ENCODE measurements at places on chromosomes 7 and 10. TPM values are rescaled to one million over a fixed set of nuclear protein-coding genes. Genes with fewer than 3 reads are reported as not detected.

GRCh38 chr10:84547616-84548015, 219.2 kb downstream of the CCSER2 start:
- no peaks in the 10 kb centered on the region for H3K36me3 ChIP-seq
- H3K4me1 ChIP-seq = no peaks in the 10 kb centered on the region
- no peak overlapping the region for H3K27ac ChIP-seq
- H3K27me3 ChIP-seq = peaks cover 14% of the 10 kb centered on the region
- DNase-seq = no peak

Gene CALML5
- not detected for total RNA-seq

DNA sequence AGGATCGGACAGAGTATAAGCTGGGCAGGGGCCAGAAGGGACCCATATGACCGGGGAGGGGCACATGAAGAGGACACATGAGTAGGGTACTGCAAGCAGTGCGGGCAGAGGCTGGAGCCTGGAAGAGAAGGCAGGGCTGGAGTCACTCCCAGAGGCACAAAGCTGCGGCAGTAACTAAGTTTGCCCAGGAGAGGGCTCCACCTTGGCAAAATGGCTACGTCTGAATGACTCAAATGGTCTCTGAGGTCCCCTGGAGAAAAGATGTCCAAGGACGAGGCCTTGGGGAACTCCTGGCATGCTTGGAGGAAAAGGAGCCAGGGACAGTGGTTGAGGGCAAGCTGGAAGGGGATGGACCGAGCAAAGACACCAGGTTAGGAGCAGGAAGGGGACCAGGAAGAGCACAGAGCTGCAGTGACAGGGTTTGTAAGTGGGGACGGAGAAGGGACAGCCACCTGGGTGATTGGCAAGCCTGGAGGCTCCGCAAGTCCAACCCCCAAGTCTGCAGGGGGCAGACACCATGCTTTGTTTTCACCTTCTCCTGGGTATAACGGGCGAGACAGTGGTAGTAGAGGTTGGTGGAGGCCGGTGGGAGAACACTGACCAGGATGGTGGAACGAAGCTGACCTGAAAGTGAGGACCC, 43.1 kb upstream of the LBX1 start:
- H3K27ac ChIP-seq = no peak overlapping the region
- peaks cover 18% of the 10 kb centered on the region for H3K27me3 ChIP-seq
- H3K4me1 ChIP-seq = no peaks in the 10 kb centered on the region
- no peak overlapping the region for H3K4me3 ChIP-seq
- DNase-seq = peak; percentile 65
- no peaks in the 10 kb centered on the region for H3K36me3 ChIP-seq

- H3K36me3 ChIP-seq = peaks cover 24% of the 10 kb centered on the region
- no peak overlapping the region for H3K4me3 ChIP-seq
- no peaks in the 10 kb centered on the region for H3K27me3 ChIP-seq
- no peak overlapping the region for H3K27ac ChIP-seq
- H3K4me1 ChIP-seq = peaks cover 7% of the 10 kb centered on the region
- no peak for DNase-seq
Measured at GRCh38 chr10:68435803-68436202, 28.7 kb upstream of the RUFY2 start.

DNA sequence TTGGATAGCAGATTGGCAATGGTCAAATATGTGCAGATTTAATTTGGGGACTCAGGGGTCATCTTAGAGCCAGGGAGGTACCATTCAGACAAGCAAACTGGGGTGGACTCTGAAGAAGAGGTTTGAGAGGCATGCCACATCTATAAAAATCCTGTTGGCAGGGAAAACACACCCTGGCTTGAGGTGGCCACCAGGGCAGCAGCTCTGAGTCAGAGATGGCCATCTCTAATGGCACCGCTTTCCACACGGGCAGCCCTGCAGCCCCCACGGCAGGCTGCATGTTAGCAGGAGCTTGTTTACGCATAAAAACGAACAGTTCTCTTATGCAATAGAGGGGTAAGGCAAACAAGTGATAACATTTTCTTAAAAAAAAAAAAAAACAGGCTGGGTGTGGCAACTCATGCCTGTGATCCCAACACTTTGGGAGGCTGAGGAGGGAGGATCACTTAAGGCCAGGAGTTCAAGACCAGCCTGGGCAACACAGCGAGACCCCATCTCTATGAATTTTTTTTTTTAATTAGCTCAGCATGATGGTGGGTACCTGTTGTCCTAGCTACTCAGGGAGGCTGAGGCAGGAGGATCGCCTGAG, 14.9 kb downstream of the DLG5 start:
- H3K4me3 ChIP-seq = no peak overlapping the region
- H3K27me3 ChIP-seq = peaks cover 7% of the 10 kb centered on the region
- H3K27ac ChIP-seq = no peak overlapping the region
- H3K4me1 ChIP-seq = no peaks in the 10 kb centered on the region
- DNase-seq = no peak

Gene NXPH1
- total RNA-seq = not detected

- no peaks in the 10 kb centered on the region for H3K36me3 ChIP-seq
- H3K27ac ChIP-seq = no peak overlapping the region
- H3K4me3 ChIP-seq = no peak overlapping the region
- no peaks in the 10 kb centered on the region for H3K4me1 ChIP-seq
- DNase-seq = no peak
- H3K27me3 ChIP-seq = peaks cover 45% of the 10 kb centered on the region
Measured at GRCh38 chr7:93198472-93198871, 27.8 kb downstream of the HEPACAM2 start.

- no peak overlapping the region for H3K4me3 ChIP-seq
- peaks cover 16% of the 10 kb centered on the region for H3K27me3 ChIP-seq
- no peaks in the 10 kb centered on the region for H3K36me3 ChIP-seq
- DNase-seq = peak; percentile 21
Measured at GRCh38 chr7:148084138-148084537, 506.4 kb upstream of the C7orf33 start.

Gene FGFBP3
- total RNA-seq = 1.5 TPM

- no peaks in the 10 kb centered on the region for H3K4me1 ChIP-seq
- no peak overlapping the region for H3K4me3 ChIP-seq
- H3K27me3 ChIP-seq = peaks cover 2% of the 10 kb centered on the region
- no peak overlapping the region for H3K27ac ChIP-seq
- no peaks in the 10 kb centered on the region for H3K36me3 ChIP-seq
Measured at GRCh38 chr7:135745703-135746312, 2.8 kb downstream of the FAM180A start.

Gene FAM25C
- not detected for total RNA-seq

Gene IDI2
- not detected for total RNA-seq

- H3K4me1 ChIP-seq = no peaks in the 10 kb centered on the region
- no peak for DNase-seq
- H3K27ac ChIP-seq = no peak overlapping the region
- no peaks in the 10 kb centered on the region for H3K27me3 ChIP-seq
- no peaks in the 10 kb centered on the region for H3K36me3 ChIP-seq
Measured at GRCh38 chr7:106451171-106451570, 166.4 kb upstream of the NAMPT start.

Gene MMD2
- not detected for total RNA-seq

Gene AKR1E2
- 11.2 TPM for total RNA-seq

Gene VAX1
- not detected for total RNA-seq

DNA sequence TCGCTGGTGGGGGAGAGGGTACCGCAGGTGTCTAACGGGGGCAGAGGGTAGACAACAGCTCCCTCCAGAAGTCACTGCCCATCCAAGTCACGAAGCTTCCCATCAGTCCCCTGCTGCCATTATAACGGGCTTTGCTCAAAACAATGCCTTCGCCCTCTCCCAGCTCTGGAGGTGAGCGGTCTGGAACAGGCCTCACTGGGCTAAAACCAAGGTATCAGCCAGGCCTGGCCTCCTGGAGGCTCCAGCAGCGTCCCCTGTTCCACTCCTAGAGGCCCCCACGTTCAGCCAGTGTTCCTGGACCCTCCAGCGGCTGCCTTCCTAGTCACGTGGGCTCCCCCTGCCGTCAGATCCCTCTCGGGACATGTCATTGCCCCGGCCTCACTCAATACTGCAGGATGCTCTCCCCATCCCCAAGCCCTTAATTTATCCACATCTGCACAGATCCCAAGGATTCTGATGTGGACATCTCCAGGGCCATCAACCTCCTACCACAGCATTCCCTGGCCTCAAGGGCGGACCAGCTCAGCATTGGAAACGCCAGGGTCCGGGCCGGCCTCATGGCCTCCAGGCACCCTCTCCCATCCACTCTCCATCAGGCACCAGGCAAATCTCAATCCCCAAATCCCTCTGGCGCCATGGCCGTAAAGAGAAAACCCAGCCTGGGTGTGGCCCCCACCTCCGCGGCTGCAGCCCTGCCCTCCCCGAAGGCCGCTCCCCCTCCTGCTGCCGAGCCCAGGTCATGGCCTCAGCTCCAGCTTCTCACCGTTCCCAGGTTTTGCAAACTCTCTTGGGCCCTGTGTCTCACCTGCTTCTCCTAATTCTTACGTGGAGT, 104.1 kb upstream of the FAM20C start:
- H3K27ac ChIP-seq = no peak overlapping the region
- DNase-seq = no peak
- H3K4me1 ChIP-seq = peaks cover 9% of the 10 kb centered on the region
- H3K4me3 ChIP-seq = no peak overlapping the region
- H3K36me3 ChIP-seq = no peaks in the 10 kb centered on the region

DNA sequence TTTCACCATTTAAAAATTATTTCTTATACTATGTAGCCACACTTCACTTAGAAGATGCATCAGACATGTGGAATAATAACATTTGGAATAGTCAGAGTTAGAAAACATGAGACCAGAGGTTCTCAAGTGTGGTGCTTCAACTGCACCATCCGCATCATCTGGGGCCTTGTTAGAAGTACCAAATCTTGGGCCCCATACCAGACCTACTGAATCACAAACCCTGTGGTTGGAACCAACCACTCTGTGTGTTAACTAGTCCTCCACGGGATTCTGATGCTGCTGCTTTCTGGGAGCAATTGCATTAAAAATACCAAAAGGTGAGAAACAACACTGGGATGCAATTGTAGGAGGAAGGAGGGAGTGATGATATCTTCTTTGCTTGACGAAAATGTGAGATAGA, 125.2 kb downstream of the GNAT3 start:
- no peak overlapping the region for H3K4me3 ChIP-seq
- H3K27ac ChIP-seq = no peak overlapping the region
- no peaks in the 10 kb centered on the region for H3K4me1 ChIP-seq

- peaks cover 3% of the 10 kb centered on the region for H3K36me3 ChIP-seq
- H3K27ac ChIP-seq = no peak overlapping the region
- H3K4me3 ChIP-seq = no peak overlapping the region
- no peaks in the 10 kb centered on the region for H3K27me3 ChIP-seq
Measured at GRCh38 chr7:103048833-103049232, 25.8 kb downstream of the FBXL13 start.

GRCh38 chr7:51444936-51445335, 128.3 kb upstream of the COBL start:
- no peak overlapping the region for H3K4me3 ChIP-seq
- H3K27ac ChIP-seq = no peak overlapping the region
- H3K27me3 ChIP-seq = peaks cover 1% of the 10 kb centered on the region
- no peak for DNase-seq
- H3K36me3 ChIP-seq = no peaks in the 10 kb centered on the region

GRCh38 chr7:29955799-29956486, 33.7 kb downstream of the SCRN1 start:
- H3K27ac ChIP-seq = peak overlapping the region; percentile 52
- peaks cover 3% of the 10 kb centered on the region for H3K27me3 ChIP-seq
- H3K4me3 ChIP-seq = peak overlapping the region; percentile 6
- no peaks in the 10 kb centered on the region for H3K36me3 ChIP-seq
- H3K4me1 ChIP-seq = peaks cover 29% of the 10 kb centered on the region
- peak; percentile 33 for DNase-seq

Gene GSTO2
- 1.3 TPM for total RNA-seq

GRCh38 chr7:145817687-145818086, 298.9 kb upstream of the CNTNAP2 start:
- H3K27ac ChIP-seq = no peak overlapping the region
- no peak overlapping the region for H3K4me3 ChIP-seq
- no peaks in the 10 kb centered on the region for H3K4me1 ChIP-seq
- H3K36me3 ChIP-seq = no peaks in the 10 kb centered on the region

DNA sequence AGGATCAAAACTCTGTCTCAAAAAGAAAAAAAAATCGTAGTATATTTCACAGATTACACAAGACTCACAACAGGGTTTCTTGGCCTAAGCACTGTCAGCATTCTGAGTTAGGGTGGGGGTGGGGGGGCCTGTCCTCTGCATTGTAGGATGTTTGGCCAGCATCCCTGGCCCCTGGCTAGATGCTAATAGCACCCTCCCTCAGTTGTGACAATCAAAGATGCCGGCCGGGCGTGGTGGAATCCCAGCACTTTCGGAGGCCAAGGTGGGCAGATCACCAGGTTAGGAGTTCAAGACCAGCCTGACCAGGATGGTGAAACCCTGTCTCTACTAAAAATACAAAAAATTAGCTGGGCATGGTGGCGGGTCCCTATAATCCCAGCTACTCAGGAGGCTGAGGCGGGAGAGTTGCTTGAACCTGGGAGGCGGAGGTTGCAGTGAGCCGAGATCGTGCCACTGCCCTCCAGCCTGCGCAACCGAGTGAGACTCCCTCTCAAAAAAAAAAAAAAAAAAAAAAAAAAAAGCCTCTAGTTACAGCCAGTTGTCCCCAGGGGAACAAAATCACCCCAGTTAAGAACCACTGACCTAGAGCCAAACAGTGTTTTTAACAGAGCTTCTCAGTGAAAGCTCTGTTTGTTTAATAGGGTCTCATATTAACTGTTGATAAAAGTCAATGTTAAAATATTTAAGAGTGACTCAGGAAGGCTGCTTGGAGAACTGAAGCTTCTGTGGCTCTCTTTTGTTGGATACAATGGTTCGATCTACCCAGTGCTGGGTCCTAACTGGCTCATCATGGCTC, 161.0 kb upstream of the FAM171A1 start:
- H3K4me1 ChIP-seq = no peaks in the 10 kb centered on the region
- H3K27ac ChIP-seq = no peak overlapping the region
- no peak overlapping the region for H3K4me3 ChIP-seq
- H3K36me3 ChIP-seq = no peaks in the 10 kb centered on the region
- no peaks in the 10 kb centered on the region for H3K27me3 ChIP-seq
- DNase-seq = no peak

Gene PDZD7
- total RNA-seq = 0.74 TPM

GRCh38 chr10:69963835-69964710, 88.6 kb upstream of the MACROH2A2 start:
- H3K4me1 ChIP-seq = no peaks in the 10 kb centered on the region
- H3K27ac ChIP-seq = no peak overlapping the region
- no peak overlapping the region for H3K4me3 ChIP-seq
- H3K36me3 ChIP-seq = no peaks in the 10 kb centered on the region

Gene RPEL1
- not detected for total RNA-seq

- H3K4me3 ChIP-seq = no peak overlapping the region
- no peaks in the 10 kb centered on the region for H3K36me3 ChIP-seq
- peaks cover 2% of the 10 kb centered on the region for H3K27me3 ChIP-seq
Measured at GRCh38 chr7:25663877-25664276, 435.6 kb upstream of the NPVF start.

Gene SEMA3C
- total RNA-seq = not detected

DNA sequence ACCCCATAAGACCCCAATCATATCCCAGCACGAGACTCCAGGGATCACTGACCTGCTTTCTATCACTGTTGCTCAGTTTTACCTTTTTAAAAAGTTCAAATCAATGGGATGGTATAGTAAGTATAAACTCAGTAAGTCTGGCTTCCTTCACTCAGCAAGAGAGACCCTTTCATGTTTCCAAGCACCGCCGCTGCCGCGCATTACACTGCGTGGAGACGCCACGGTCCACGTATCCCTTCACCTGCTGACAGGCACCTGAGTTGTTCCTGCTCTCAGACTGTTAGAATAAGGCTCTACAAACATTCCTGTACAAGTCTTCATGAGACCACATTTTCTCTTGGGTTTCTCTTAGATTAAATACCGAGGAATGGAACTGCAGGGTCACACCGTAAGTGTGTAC, 28.3 kb downstream of the MAD1L1 start:
- H3K36me3 ChIP-seq = peaks cover 11% of the 10 kb centered on the region
- no peaks in the 10 kb centered on the region for H3K27me3 ChIP-seq
- DNase-seq = no peak
- H3K27ac ChIP-seq = no peak overlapping the region
- no peaks in the 10 kb centered on the region for H3K4me1 ChIP-seq

GRCh38 chr7:155676052-155676451, 31.6 kb downstream of the RBM33 start:
- H3K27me3 ChIP-seq = no peaks in the 10 kb centered on the region
- H3K4me3 ChIP-seq = no peak overlapping the region
- H3K36me3 ChIP-seq = peaks cover 29% of the 10 kb centered on the region

Gene AGAP9
- 4.0 TPM for total RNA-seq

Gene AOAH
- total RNA-seq = 14.4 TPM
